ENCODE measurements at places on chromosomes 16 and 17.

- DNase-seq, result no peak
Observed at GRCh38 chr16:66902648-66903543, 15.8 kb downstream of the CDH16 start.

- no peak for DNase-seq
Observed at GRCh38 chr16:65548470-65548869, 426.6 kb upstream of the CDH11 start.

DNA sequence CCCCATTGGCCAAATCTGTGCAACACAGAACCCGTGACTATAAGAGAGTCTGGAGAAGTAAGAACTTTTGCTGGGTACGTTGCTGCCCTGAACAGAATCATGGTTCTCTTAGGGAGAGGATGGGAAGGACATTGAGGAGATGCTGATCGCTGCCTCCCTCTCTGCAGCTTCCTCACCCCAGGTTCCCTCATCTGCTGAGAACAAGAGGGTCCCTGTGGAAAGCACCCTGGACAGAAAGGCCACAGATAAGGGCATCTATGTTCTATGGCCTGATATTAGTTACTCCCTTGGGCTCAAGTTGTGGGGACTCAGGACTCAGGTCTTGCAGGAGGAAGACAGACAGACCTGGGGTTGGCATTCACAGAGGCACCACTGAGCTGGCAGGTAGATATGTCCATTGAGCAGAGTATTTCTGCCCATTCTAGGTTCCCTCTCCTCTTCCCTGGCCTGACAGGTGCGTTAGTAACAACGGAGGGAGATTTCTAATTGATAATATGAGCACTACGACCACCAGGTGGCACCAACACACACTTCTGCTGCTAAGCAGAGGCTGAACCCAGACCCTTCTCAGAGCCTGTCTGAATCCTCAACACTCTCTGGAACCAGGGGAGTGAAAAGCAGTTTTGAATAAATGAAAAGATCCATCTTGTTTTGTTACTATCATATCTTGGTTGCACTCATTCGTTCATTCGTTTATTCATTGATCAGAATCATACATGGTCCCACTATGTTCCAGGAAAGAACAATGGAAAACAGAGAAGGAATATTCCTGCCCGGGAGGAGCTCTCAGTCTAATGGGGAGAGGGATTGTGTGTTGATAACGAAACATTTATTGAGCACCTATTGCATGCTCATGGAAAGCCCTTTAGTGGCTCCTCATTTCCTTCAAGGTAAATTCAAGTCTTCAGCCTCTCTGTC is 56.4 kb downstream of the SLC6A2 start:
- DNase-seq, result peak; percentile 61

GRCh38 chr17:16327018-16327417 is 26.3 kb downstream of the CENPV start:
- no peak for DNase-seq

GRCh38 chr17:29840884-29841283 is 89.1 kb downstream of the SSH2 start:
- DNase-seq, result no peak

GRCh38 chr17:45965812-45966211 is 33.2 kb upstream of the STH start:
- DNase-seq, result no peak

Measured in GM20000 (cell line).